ENCODE measurements at places on chromosomes 12 and 14.

DNA sequence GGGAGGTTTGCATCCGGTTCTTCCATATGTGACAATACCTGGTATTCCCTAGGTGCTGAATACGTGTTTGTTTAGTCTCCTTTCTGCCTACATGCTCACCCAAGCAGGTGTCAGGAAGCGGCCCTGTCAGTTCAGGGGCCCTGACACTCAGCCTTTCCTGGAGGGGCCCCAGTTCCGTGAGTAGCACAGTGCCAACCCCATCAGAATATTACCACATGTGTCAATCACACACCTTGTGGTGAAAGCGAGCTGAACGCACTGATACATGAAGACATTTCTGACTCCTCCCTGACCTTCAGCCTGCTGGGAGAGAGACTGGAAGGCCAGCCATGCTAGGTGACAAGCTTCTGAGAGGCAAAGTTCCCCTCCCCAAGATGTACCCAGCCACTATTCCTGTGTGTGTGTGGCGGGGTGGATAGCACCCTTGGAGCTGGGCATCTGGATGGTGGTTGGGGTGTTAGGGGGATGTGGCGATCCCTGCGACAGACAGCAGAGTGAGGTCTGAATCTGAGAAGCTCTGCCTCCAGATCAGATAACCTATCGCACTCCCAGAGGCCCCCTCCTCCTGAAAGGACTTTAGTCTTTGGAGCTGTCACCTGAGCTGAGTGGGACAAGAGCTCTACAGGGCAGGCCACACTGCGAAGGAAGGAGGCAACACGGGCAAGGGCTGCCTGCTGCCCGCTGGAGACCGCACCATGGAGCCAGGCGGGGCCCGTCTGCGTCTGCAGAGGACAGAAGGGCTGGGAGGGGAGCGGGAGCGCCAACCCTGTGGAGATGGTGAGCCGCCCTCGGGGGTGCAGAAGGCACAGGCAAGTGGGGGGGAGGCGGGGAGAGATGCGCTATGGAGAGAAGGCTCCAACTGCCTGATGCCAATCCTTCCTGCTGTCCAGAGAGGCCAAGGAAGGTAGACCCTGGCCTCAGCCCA is at the start of gene SOAT2:
SOAT2 (plus strand) TSS at position 604 of the 925 bp plus-strand sequence; CDS start at position 696, 92 bp downstream.
- DNase-seq, result no peak
- H3K4me1 ChIP-seq, result peaks cover 39% of the 10 kb centered on the region
- no peaks in the 10 kb centered on the region for H3K27me3 ChIP-seq
- H3K27ac ChIP-seq, result peak within 1 kb of the TSS; percentile 3
- H3K4me3 ChIP-seq, result no peak within 1 kb of the TSS

- H3K27ac ChIP-seq, result no peak overlapping the region
- H3K4me1 ChIP-seq, result no peaks in the 10 kb centered on the region
- no peaks in the 10 kb centered on the region for H3K27me3 ChIP-seq
- no peak for DNase-seq
These were observed 60.9 kb downstream of the PLEKHA5 start for GRCh38 chr12:19190292-19191031.

DNA sequence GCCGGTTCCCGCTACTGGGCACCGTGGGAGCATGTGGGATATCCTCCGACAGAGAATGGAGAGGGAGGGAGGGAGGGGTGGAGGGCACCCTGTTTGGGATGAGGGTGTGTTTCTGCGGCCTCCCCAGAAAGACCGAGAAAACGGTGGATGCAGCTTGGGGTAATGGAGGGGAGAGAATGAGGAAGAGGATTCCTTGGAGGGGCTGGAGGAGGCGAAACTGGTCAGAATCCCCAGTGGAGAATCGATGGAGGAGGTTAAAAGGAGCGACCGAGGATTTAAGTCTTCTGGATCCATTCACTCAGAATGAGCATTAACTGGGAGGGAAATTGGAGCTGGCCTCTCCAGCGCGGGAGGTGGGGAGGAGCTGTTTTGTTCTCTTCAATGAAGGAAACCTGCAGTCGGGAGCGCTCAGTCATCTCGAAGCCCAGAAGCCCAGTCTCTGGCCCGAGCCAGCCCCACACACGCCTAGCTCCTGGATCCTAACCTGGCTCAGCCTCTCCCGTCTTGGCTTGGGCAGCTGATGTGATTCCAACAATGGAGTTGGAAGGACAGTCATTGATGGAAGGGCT is 581 bp downstream of the ARG2 start:
- no peak for DNase-seq
- H3K36me3 ChIP-seq, result no peaks in the 10 kb centered on the region
- H3K4me3 ChIP-seq, result peak overlapping the region; percentile 73
- peaks cover 13% of the 10 kb centered on the region for H3K4me1 ChIP-seq
- no peaks in the 10 kb centered on the region for H3K27me3 ChIP-seq

GRCh38 chr12:106839333-106839732 is 64.9 kb downstream of the RIC8B start:
- peaks cover 5% of the 10 kb centered on the region for H3K36me3 ChIP-seq
- H3K27ac ChIP-seq, result no peak overlapping the region
- H3K4me3 ChIP-seq, result no peak overlapping the region
- no peak for DNase-seq

GRCh38 chr12:24551163-24551786 is 397.6 kb downstream of the BCAT1 start:
- H3K27ac ChIP-seq, result no peak overlapping the region
- H3K4me3 ChIP-seq, result no peak overlapping the region
- no peaks in the 10 kb centered on the region for H3K4me1 ChIP-seq
- H3K36me3 ChIP-seq, result no peaks in the 10 kb centered on the region
- no peak for DNase-seq
- no peaks in the 10 kb centered on the region for H3K27me3 ChIP-seq

DNA sequence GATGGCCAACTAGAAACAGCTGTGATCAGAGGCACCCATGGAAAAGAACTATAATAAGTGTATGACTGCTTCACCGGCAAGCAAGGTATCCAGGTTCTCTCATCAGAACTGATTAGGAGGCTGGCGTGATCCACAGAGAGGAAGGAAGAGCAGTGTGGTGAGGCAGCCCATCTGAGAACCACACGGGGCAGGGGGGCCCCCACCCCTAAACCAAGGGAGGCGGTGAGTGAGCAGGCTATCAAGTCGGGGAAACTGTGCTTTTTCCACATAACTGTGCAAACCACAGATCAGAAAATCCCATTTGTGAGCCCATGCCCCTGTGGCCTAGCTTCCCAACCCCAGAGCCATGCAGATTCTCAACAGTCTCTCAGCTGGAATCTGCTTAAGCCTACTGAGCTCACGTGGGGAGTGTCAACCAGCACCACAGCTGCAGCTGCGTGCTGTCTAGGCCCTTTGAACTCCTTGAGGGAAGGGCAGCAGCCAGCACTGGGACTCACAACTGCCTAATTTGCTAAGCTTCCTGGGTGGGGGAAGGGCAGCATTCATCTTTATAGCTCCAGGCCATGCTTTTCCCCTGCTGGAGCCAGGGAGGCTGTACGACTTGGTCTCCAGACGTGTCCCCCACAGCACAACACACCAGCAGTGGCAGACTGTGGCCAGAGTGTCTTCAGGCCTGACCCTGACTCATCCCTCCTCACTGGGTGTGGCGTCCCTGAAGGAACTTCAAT is 444.4 kb upstream of the ATP2B1 start:
- H3K4me3 ChIP-seq, result no peak overlapping the region
- H3K36me3 ChIP-seq, result no peaks in the 10 kb centered on the region
- H3K27ac ChIP-seq, result no peak overlapping the region
- H3K27me3 ChIP-seq, result no peaks in the 10 kb centered on the region
- DNase-seq, result no peak
- H3K4me1 ChIP-seq, result no peaks in the 10 kb centered on the region

- no peak overlapping the region for H3K4me3 ChIP-seq
- no peaks in the 10 kb centered on the region for H3K27me3 ChIP-seq
- no peak overlapping the region for H3K27ac ChIP-seq
These were observed 56.1 kb downstream of the EMP1 start for GRCh38 chr12:13252616-13253015.

GRCh38 chr14:96181186-96182056 is 23.2 kb upstream of the BDKRB2 start:
- H3K27ac ChIP-seq, result no peak overlapping the region
- no peak overlapping the region for H3K4me3 ChIP-seq
- no peaks in the 10 kb centered on the region for H3K27me3 ChIP-seq
- no peak for DNase-seq

DNA sequence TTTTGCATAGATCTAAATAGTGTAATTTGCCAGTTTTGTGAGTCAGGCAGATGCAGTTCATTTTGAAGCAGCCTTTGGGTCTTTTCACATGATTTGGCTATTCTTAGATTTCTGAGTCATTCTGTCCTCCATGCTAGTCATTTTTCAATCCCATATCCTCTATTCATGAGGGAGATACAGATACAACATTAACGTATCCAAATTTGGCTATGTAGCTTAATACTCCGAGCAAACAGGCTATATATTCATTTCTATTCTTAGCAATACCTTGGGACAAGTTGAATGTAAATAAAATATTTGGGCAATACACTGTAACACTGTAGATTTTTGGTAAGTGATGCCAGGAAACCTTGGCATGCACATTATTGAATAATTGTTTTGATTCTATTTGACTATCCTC is 270.7 kb upstream of the PDE3A start:
- no peak overlapping the region for H3K27ac ChIP-seq
- DNase-seq, result no peak
- H3K36me3 ChIP-seq, result no peaks in the 10 kb centered on the region
- H3K27me3 ChIP-seq, result no peaks in the 10 kb centered on the region
- H3K4me3 ChIP-seq, result no peak overlapping the region

- no peak overlapping the region for H3K4me3 ChIP-seq
- H3K27ac ChIP-seq, result no peak overlapping the region
- no peaks in the 10 kb centered on the region for H3K36me3 ChIP-seq
- no peaks in the 10 kb centered on the region for H3K27me3 ChIP-seq
- H3K4me1 ChIP-seq, result no peaks in the 10 kb centered on the region
These were observed 250.8 kb downstream of the EGLN3 start for GRCh38 chr14:33700052-33700451.

GRCh38 chr12:41683513-41684240 is 461.0 kb downstream of the GXYLT1 start:
- H3K4me3 ChIP-seq, result no peak overlapping the region
- H3K27ac ChIP-seq, result no peak overlapping the region
- H3K36me3 ChIP-seq, result no peaks in the 10 kb centered on the region
- H3K27me3 ChIP-seq, result no peaks in the 10 kb centered on the region
- H3K4me1 ChIP-seq, result no peaks in the 10 kb centered on the region

- H3K4me3 ChIP-seq, result no peak overlapping the region
- DNase-seq, result no peak
- no peaks in the 10 kb centered on the region for H3K27me3 ChIP-seq
- peaks cover 38% of the 10 kb centered on the region for H3K4me1 ChIP-seq
- no peak overlapping the region for H3K27ac ChIP-seq
These were observed 3.0 kb downstream of the GALNT6 start for GRCh38 chr12:51388069-51388799.

- no peak overlapping the region for H3K27ac ChIP-seq
- H3K27me3 ChIP-seq, result no peaks in the 10 kb centered on the region
- no peaks in the 10 kb centered on the region for H3K4me1 ChIP-seq
- no peaks in the 10 kb centered on the region for H3K36me3 ChIP-seq
These were observed 82.9 kb downstream of the CHGA start for GRCh38 chr14:93005838-93006237.

GRCh38 chr14:19974844-19975243 is 547 bp upstream of the OR4K15 start:
- no peaks in the 10 kb centered on the region for H3K36me3 ChIP-seq
- H3K27ac ChIP-seq, result no peak overlapping the region
- no peaks in the 10 kb centered on the region for H3K4me1 ChIP-seq
- no peaks in the 10 kb centered on the region for H3K27me3 ChIP-seq
- H3K4me3 ChIP-seq, result no peak overlapping the region

DNA sequence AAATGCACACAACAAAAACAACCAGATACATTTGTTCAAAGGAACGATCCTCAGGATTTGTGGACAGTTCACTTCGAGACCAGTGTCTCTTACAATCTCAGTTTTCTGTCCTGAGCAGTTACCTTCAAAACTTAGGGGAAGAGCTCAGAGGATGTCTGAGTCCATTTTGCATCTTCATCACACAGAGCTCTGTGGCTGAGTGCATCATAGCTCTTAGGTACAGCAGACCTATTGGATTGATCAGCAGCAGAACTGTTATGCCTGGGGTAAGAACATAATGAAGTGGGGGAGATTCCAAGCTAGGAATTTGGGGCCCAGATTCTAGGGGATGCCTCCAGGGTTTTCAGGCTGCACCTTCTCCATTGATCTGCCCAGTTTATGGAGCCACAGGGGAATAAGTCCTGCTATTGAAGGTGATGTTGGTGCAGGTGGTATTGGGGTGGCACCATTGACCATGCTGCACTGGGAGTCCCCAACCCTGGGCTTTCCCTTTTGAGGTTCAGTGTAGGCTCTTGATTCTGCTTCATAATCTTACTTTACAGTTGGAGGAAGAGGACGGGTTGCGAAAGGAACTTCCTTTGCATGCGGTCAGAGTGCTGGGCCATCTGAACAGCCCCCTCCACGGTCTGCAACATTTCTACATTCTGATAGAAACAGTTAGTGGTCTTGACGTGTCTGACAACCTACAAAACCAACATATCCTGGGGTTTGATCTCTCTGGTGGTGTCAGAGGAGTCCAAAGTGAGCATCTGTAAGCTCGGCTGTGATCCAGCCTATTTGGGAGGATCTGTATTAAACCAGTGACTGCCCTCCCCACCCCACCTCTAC is 112.8 kb downstream of the CHST11 start:
- no peaks in the 10 kb centered on the region for H3K27me3 ChIP-seq
- peak overlapping the region; percentile 20 for H3K4me3 ChIP-seq
- DNase-seq, result peak; percentile 35
- peak overlapping the region; percentile 33 for H3K27ac ChIP-seq
- H3K4me1 ChIP-seq, result peaks cover 18% of the 10 kb centered on the region
- no peaks in the 10 kb centered on the region for H3K36me3 ChIP-seq

DNA sequence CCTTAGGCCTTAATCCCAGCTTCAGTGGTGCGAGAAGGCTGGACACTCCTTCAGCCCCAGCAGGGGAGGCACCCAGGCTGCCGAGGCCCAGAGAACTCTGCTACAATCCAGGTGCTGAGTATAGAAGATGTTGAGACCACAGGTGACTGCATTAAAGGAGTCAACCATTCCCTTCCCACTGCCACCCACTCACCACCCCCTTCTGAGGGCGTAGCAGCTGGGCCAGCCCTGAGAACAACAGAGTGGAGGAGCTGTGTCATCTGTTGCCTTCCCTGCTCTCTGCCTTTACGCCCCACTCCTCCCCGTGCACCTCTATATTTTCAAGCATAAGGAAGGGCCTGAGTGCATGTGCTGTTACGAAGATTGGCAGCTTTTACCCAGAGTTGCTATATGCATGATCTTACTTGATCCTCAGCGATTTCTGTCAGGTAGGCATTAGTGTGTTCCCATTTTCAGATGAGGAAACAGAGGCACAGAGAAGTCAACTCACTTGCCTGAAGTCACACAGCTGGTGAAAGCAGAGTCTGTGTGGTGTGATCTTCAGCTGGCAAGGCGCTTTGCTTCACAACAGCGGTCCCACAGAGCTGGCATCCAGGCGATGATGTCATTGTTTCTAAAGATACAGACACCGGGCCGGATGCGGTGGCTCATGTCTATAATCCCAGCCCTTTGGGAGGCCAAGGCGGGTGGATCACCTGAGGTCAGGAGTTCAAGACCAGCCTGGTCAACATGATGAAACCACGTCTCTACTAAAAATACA is 46.7 kb downstream of the RIN3 start:
- H3K4me3 ChIP-seq, result no peak overlapping the region
- H3K27ac ChIP-seq, result no peak overlapping the region
- H3K36me3 ChIP-seq, result no peaks in the 10 kb centered on the region
- peaks cover 4% of the 10 kb centered on the region for H3K4me1 ChIP-seq
- no peaks in the 10 kb centered on the region for H3K27me3 ChIP-seq

- DNase-seq, result no peak
- no peaks in the 10 kb centered on the region for H3K27me3 ChIP-seq
- H3K36me3 ChIP-seq, result no peaks in the 10 kb centered on the region
- no peak overlapping the region for H3K4me3 ChIP-seq
- H3K4me1 ChIP-seq, result peaks cover 15% of the 10 kb centered on the region
These were observed 211.5 kb downstream of the SLC41A2 start for GRCh38 chr12:104746467-104747088.

- H3K36me3 ChIP-seq, result no peaks in the 10 kb centered on the region
- no peak overlapping the region for H3K4me3 ChIP-seq
- no peak overlapping the region for H3K27ac ChIP-seq
- no peak for DNase-seq
- no peaks in the 10 kb centered on the region for H3K4me1 ChIP-seq
These were observed 18.4 kb upstream of the CFL2 start for GRCh38 chr14:34732802-34733201.

All from effector memory CD4-positive, alpha-beta T cell (primary cell).